ENCODE measurements at places on chromosomes 13 and 19.

GRCh38 chr13:113566227-113566561, 18.4 kb upstream of the TFDP1 start:
- DNase-seq = no peak

GRCh38 chr13:99206873-99207272, 6.2 kb downstream of the UBAC2 start:
- no peak for DNase-seq

DNA sequence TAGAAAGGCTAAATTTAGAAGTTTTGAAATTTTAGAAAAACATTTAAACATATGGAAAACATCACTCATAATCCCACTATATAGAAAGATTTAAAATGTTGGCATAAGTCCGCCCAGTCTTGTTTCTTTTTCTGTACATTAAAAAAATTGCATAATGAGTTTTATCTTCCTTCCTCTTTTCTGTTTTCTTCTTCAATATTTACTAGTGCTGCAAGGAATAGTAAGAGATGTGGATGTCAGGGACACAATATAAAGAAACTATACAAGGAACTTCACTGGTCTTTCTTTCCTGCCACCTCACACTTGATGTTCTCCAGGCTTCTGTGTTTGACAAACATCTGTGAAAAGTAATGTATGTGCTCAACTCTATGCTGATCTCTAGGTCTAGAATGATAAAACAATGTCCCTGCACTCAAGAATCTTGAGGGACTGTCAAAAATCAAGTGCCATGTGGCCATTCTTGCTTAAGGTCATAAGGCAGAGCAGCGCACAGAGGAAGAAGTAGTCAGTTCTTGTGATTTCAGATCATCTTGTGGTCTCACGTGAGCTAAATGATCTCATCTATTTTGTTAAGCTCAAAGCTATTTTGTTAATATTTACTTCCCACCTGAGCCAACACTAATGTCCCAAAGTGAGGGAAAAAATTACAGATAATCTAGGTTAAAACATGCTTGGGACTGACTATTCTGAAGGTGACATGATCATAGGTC, 186.9 kb upstream of the OBI1 start:
- DNase-seq = no peak

DNA sequence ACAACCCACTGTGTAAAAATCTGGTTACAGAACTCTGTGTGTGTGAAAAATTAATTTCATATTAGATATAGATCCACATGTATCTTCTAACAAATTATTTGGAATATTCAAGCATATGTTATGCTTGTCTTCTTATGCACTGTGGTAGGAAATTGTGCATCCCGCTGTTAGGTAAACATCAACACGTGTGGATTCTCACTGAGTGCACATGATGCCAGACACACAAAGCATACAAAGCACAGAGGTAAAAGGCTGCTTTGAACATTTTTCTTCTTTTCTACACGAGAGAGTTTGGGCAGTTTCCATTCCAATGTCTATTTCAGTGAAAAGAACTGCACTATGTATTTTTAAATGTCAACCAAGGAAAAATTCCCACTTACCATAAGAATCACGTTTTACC, 354.9 kb downstream of the PCDH9 start:
- DNase-seq = no peak

DNA sequence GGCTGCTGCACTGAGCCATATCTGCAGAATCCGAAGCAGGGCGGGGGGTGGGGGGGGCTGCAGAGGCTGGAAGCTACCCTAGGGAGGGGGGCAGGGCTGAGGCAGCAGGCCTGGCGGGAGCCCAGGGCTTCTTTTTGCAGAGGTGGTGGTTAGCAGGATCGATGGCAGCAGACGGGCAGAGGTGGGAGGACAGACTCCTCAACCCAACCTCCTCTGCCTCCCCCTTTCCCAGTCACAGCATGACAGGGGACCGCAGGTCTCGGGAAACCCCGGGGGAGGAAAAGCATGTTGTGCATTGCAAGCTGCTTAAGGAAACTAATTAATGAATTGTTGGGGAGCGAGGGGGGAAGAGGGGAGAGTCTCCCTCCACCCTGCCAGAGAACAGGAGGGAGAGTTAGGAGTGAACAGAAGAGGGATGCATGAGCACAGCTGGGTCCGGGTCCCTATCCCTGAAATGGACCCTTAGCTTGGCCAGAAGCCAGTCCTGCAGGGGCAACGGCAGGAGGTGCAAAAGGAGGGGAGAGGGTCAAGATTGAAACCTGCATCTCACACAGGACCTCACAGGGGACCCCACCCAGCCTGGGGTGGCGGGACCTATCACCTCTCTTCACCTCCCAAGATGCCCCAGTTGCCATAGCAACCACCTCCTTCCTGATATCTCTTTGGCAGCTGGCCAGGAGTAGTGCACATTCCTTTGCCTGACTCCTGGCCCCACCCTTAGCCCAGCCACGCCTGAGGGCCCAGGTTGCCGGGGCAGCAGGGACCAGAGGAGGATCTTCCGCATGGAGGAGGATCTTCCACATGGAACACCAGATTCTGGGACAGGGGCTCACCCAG, 1.8 kb downstream of the FXYD7 start:
- DNase-seq = peak; percentile 59
